NCI-H460 (cell line): ENCODE measurements at places on chromosomes 3 and 15.

DNA sequence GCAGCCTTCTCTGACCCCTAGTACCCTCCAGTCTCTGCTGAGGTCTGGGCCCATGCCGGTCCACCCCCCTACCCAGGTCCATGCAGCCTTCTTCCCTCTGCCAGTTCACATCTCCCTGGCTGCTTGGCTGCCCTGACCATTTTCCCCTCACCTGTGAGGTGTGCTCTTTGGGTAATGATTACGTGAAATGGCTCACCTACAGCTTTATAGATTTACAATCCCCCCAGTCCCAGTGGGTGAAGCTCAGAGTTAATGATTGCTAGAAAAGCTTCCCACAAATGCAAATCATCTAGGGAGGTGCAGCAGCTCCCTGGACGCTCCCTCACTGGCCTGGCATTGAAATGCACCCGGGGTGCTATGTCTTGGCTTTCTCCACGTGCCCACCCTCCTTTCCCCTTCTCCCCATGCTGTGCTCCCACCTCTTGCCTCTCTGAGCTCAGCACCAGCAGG, 18.7 kb downstream of the PAQR5 start:
- DNase-seq, result no peak

DNA sequence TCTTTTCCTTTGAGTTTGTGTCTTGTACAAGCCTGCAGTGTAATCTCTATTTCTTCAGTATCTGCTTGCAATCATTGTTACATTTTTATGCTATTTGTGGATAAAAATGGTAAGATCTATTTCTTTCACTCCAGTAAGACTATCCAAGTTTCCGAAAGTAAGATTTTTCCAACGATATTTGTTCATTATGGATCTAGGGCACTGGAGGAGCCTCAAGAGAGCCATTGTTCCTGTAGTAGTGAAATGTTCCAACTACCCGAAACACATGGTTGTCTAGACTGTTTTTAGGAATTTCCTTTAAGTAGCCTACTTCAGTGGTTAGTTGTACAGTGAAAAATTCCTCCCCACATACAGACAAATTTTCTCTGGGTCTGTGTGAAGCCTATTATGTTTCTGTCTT, 597.4 kb downstream of the RSL24D1 start:
- DNase-seq, result no peak

GRCh38 chr15:72722071-72722696, 36.2 kb downstream of the BBS4 start:
- DNase-seq, result peak; percentile 52

GRCh38 chr3:78414261-78414660, 1353.5 kb downstream of the ROBO1 start:
- DNase-seq, result no peak

DNA sequence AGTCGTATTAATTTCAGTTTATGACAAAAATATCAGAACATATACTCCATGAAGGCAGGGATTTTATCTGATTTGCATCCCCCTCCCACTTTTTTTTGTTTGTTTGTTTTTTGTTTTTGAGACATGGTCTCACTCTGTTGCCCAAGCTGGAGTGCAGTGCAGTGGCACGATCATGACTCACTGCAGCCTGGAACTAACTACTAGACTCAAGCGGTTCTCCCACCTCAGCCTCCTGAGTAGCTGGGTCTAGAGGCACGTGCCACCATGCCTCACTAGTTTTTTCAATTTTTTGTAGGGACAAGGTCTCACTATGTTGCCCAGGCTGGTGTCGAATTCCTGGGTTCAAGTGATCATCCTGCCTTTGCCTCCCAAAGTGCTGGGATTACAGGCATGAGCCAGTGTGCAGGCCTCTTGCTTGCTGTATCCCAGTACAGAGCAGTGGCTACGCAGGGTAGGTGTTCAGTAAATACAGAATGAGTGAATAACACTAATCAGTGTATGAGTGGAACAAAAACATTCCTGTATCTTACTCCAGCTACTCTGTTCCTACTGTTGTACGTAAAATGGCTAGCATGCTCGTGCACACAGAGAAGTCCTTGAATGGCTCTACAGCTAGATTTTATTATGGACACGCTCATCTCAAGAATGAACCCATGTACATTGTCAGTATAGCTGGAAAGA, 272.4 kb downstream of the FOXP1 start:
- no peak for DNase-seq

- no peak for DNase-seq
These were observed 108.5 kb downstream of the CYP19A1 start for GRCh38 chr15:51229907-51230330.

- DNase-seq, result no peak
These were observed 5.2 kb downstream of the HRH1 start for GRCh38 chr3:11159421-11159904.

GRCh38 chr15:33109345-33109744, 85.2 kb downstream of the FMN1 start:
- DNase-seq, result no peak

DNA sequence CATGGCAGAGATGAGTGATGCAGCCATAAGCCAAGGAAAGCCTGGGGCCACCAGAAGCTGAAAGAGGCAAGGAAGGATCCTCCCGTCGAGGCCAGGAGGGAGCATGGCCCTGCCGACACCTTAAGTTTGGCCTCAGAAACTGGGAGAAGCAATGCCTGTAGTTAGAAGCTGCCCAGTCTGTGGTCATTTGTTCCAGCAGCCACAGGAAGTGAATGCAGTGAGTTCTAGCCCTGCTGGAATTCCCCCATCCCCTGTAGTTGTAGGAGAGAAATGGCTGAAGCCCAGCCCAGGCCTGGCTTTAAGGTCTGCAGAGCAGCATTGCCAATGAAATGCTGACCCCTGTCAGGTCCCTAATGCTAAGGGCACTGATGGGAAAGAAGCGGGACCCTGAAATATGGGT, 12.2 kb upstream of the CHSY1 start:
- DNase-seq, result no peak

DNA sequence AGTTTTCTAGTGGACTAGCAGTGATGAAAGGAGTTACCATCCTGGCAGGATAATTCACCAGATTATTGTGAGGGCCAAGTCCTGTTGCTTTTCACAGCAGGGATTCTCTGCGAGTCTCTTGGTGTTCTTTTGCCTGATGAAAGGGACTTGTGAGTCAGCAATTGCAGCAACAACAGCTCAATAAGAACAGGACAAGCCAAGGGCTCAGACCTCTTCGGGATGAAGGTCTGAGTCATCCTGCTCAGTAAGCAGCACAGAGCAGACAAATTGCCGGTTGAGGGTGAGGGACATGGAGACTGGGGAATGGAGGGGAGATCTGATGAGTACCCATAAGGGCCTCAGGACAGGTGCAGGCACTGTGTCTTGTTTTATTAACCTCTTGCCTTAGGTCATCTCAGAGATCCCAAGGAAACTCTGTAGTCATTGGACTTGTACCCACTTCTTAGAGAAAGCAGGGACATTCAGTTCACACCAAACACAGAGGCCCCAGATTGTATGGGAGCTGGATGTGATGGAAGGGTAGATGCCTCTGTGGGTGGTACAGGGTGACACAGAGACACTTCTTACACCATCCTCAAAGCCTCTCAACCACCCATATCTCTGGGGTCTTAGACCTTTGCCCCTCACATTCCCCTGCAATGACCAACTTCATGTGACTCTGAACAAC, 173.8 kb upstream of the TLE3 start:
- DNase-seq, result peak; percentile 82

GRCh38 chr15:40452296-40453090, 11.7 kb downstream of the BAHD1 start:
- no peak for DNase-seq

GRCh38 chr3:126287536-126288241, 69.5 kb downstream of the KLF15 start:
- DNase-seq, result no peak

DNA sequence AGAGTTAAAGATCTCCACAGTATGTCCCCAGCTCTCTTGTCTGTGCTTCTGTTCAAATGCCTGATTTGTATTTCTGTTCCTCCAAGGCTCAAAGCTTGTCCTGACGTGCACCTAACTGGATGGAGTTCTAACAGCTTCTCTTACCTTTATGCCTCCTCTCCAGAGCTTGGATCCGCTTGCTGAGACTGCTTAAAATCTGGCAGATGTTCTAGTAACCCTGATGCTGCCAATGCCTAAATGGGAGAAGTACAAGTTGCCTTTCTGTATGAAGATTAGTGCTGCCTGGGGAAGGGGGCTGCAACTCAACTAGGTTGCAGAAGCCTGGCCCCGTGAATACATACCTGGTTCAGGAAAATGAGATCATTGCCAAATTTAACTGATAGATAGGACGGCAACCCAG, 354.5 kb upstream of the KCNMB2 start:
- no peak for DNase-seq

DNA sequence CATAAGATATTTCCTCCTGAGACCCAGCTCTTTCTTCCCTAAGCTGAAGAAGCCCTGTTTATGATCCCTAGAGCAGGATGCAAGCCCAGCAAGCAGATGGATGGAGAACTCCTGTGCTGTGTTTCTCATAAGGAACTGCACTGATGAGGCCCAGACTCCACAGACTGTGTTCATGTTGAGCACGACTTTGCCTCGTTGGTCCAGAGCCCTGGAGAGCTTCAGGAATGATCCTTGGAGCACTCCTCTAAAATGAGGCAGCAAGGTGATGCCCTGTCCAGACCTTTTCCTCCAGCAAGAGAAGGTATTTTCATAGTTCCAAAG, 83.8 kb downstream of the MYLK start:
- DNase-seq, result no peak

DNA sequence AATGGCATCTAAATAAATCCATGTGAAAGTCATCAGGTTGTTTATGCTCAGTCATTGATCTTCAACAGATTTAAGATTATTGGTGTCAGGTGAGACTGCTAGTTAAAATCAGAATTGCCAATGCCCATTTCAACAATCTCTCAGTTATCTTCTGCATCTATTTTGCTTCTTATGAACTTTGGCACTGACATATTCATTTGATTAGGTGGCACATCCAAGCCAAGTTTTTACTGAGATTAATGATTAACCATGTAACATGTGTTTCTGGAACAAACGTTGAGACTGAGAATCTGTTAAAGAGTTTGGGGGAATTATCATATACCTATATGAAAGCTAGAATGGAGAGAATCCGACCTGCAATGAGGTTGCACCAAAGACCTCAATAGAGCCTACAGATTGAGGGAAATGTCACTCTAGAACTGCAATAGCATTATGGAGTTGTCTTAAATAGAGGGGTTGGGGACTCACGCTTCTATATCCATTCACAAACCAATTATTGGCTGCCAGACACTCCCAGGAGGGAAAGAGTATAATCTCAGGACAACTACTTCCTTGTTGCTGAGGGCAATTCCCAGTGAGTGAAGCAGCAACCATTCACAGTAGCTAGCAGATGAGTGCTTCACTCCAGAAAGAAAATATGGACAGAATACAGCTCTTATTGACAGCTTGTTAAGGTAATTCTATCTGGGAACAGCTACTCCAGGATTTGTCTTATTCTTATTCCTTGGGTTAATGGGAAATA, 891.3 kb downstream of the SQOR start:
- DNase-seq, result no peak

DNA sequence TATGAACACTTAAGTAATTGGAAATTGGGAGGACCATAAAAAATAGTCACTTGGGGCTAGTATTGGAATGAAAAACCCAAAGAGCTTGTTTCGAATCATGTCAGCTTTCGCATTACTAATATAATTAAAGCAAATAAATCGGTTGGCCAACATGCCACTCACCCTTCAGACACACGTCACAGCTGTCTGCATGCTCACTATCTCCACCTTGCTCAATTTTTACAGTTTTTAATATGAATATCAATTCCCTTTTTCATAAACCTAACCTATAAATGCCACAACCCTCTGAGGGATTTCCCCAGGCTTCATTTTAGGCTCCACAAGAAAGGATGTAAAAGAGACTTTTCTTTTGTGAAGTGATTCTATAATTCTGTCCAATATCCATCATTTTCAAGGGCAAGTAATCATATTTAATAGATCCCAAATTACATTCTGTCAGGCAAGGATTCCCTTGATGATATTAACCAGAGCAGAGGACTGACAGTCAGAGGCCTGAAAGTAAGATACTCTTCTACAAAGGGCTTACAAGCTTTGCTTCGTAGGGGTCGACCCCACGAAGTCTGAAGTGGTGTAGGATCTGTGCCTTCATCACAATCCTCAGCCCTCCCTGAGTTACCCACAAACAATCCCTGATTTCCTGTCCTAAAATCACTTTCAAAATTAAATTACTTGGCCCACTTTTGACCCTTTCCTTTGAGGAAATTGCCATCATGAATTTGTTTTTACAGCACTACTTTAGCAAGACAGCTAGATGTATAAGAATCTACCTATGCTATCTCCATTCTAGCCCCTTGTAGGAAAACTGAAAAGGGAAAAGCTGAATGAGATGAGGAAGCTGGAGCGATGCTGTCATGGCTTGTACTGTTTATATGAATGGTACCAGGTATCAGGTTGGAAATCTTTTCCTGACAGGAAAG, 44.5 kb downstream of the NANOGP8 start:
- DNase-seq, result no peak

GRCh38 chr3:127780536-127781400, 41.5 kb downstream of the MGLL start:
- no peak for DNase-seq

DNA sequence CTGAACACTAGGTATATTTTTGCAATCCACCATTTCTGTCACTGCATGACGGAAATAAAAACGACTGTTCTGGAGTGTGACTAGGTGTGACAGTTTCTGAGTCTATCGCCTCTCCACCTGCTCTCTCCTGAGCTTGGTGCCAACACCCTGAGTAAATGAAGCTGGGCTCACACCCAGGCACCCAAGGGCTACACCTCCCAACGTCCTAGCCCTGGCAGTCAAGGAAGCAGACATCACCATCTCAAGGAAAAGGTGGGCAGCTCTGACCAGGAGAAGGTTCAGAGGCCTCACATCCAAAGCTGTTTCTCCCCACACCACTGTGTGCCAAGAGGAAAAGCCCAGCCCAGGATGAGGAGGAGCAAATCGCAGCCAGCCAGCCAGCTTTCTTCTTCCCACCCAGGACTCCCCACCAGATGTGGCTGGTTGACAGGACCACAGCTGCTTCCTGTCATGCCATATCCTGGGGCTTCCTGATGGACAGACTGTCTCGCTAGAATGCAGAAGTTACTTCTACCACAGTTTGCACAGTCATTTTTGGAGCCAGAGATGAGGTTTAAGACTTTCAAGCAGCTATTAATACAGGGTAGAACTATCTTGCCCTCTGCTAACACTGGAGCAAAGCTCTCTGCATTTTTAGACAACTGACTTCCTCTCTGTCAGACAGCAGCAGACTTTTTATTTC, 3.3 kb downstream of the SCAMP2 start:
- DNase-seq, result no peak

DNA sequence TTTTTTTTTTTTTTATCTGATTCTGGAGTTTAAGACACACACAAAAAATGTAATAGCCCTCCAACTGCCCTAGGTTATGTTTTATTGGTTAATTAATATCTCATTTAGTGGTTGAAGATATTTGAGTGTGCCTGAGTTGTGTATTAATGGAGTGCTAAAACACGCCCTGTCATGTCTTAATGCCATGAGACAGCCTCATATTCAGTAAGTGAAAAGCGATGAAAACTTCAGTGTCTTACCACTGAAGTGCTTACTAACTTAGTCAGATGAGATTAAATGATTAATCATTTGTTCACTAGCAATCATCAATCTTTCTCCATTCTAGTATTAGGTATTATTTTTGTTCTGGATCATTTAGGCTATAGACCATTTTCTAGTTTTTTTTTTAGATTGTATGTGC, 544.7 kb upstream of the ROBO2 start:
- no peak for DNase-seq
